ENCODE measurements at places on chromosomes 2 and 18.

- no peak for DNase-seq
Observed at GRCh38 chr2:168529900-168530561, 74.0 kb downstream of the CERS6 start.

- no peak for DNase-seq
Observed at GRCh38 chr2:102285368-102285767, 26.0 kb upstream of the IL1RL1 start.

- DNase-seq, result no peak
Observed at GRCh38 chr2:46706264-46706983, 209.2 kb downstream of the MCFD2 start.

DNA sequence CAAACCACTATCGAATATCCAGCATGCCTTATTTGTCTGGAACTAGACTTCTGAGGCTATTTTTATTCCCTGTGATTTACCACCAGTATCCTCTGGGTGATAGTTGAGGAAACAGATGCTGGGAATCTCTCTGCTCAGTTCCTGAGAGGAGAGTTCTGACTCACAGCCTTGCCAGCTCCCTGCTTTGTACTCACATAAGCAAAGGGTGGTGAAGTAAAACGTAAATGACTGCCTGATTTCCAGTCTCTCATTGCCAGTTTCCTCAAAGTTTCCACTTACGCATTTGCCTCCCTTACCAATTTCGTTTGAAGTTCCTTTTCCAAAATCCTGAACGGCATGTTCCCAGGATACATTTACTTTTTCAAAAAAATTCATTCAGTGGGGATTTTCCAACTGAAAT, 69.2 kb upstream of the HNRNPA3 start:
- DNase-seq, result no peak

DNA sequence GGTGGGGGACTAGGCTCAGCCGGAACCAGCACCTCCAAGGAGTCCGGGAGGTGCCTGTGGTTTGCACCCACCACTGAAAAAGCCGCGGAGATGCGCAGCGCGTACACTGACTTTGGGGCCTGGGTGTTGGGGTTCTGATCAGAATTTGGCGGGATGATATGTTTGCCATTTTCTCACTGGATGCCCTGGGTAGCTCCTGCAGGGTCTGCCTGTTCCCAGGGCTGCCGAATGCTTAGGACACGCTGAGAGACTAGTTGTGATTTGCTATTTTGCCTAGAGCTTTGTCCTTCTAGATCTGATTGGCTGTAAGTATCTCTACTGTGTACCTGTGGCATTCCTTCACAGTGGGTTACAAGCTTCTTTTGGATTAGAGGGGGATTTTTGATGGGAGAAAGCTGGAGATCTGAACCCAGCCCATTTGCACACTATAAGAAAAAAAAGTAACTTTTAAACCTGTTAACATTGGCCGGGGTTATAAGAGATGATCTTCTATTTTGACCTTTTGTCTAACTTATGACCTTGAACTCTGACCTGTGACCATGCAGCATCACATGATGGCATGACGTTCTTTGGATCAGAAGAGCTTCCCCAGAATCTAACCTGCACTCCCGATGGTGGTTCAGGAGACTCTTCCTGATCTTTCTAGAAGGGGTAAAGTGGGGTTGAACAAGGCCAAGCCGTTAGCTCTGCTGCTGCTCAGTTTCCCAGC, 1.6 kb downstream of the KCNE4 start:
- no peak for DNase-seq

DNA sequence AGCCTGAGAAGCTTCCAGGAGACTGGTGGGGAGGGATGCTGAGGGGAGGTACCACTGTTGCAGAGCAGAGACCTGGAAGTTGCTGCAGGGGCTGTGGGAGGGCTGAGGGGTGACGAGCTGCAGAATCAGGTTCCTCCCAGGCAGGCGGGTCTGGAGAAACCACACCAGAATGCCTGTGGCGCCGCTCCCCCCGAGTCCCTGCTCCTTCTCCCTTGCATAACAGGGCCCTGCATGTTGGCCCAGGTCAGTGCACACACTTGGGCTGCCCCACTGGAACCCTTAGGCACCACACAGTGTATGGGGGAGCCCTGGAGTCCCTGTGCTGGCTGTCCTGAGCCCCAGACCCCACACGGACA, 60.4 kb downstream of the ARL4C start:
- no peak for DNase-seq

- no peak for DNase-seq
Observed at GRCh38 chr2:95009412-95009811, 16.1 kb upstream of the MAL start.

DNA sequence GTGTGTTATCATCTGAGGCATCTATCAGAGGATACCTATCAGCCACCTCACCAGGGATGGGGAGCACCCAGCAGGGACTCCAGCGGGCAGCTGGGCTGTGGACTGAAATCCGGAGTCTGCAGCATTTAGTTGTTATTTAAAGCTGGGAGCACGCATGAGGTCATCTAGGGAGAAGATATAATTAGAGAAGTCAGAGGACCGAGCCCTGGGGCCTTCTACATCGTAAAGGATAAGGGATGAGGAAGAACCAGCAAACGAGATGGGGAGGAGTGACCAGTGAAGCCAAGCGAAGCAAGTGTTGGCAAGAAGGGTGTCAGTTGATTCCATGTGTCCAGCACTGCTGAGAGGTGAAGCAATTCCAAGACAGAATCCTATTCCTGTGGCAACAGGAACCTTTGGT, 70.3 kb downstream of the STEAP3 start:
- no peak for DNase-seq

GRCh38 chr2:240974771-240975572, 23.4 kb upstream of the SNED1 start:
- DNase-seq, result no peak

GRCh38 chr2:58291726-58292438, 50.8 kb upstream of the FANCL start:
- DNase-seq, result no peak

Data from stimulated activated CD4-positive, alpha-beta T cell treated with anti-CD3 and anti-CD28 coated beads, Interleukin-12 subunit alpha, Interleukin-12 subunit beta, amount 100 ng/mL, for 4 hours (primary cell).